ENCODE measurements at places on chromosomes 3 and 15. TPM values are rescaled to one million over a fixed set of nuclear protein-coding genes. Genes with fewer than 3 reads are reported as not detected.
A peak's percentile ranks its signal among the peaks of the same experiment; 100 is the strongest.

GRCh38 chr3:38558864-38559263 lies 62.7 kb downstream of the EXOG start:
- no peaks in the 10 kb centered on the region for H3K36me3 ChIP-seq
- H3K27ac ChIP-seq: no peak overlapping the region
- no peak overlapping the region for H3K4me3 ChIP-seq
- no peaks in the 10 kb centered on the region for H3K4me1 ChIP-seq
- DNase-seq: no peak

DNA sequence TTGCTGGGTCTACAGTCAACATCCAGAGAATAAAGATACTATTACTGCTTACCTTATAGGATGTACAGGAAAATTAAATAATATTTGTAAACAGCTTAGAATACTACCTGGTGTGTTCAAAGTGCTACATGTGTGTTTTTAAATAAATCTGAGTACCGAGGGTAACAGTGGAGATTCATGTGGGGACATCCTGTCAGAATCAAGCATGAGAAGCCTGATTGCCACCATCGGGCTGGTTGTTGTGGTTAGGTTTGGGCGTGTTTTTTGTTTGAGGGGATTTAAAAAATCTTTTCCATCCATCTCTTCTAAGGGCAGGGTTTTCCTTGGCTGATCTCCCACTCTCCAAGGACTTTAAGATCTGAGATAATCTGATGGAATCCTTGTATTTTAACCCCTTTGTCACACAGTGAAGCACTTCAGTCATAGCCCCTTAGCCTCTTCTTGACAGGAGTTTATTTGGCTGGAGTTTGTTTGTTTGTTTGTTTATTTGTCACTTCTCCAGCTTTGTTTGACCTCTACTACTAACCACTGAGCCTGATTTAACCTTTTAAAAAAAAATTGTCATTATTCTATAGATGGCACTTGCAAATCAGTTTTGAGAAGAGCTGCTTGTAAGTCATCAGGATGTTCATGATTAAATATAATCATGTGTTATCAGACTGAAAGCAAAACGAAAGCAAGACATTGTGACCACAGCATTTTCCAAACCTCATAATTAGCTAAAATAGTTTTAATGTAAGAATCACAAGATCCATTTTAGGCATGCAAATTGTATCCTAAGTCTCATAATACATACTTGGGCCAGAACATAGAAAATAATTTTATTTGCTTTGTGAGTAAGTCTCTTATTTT lies 72.8 kb upstream of the RARB start:
- no peaks in the 10 kb centered on the region for H3K36me3 ChIP-seq
- no peak overlapping the region for H3K4me3 ChIP-seq

GRCh38 chr3:98768961-98769360 lies 5.8 kb downstream of the ST3GAL6 start:
- no peaks in the 10 kb centered on the region for H3K4me1 ChIP-seq
- no peaks in the 10 kb centered on the region for H3K27me3 ChIP-seq
- no peaks in the 10 kb centered on the region for H3K36me3 ChIP-seq

DNA sequence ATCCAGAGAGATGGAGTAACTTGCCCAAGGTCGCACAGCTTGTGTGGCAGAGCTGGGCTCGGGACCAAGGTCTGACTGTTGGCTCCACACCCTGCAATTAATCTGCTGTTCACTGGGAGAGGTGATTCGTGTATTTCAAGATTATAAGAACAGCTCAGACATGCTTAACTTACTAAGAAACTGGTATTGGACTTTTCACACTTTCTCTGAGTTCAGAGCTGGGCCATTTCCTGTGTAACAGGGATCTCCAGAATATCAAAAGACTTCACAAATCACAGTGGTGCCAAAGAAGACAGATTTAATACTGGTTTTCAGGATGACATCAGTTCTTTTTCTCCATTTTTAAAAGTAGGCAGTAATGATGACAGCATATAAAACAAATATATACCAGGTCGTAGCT lies 156.8 kb upstream of the UBE2E1 start:
- no peak for DNase-seq
- no peak overlapping the region for H3K4me3 ChIP-seq
- no peaks in the 10 kb centered on the region for H3K36me3 ChIP-seq
- no peaks in the 10 kb centered on the region for H3K27me3 ChIP-seq
- H3K4me1 ChIP-seq: peaks cover 5% of the 10 kb centered on the region

- peaks cover 10% of the 10 kb centered on the region for H3K4me1 ChIP-seq
- DNase-seq: no peak
- peaks cover 30% of the 10 kb centered on the region for H3K36me3 ChIP-seq
- no peaks in the 10 kb centered on the region for H3K27me3 ChIP-seq
Measured at GRCh38 chr3:45082142-45082538, 56.0 kb downstream of the CLEC3B start.

GRCh38 chr15:92611995-92612745 lies 43.4 kb downstream of the FAM174B start:
- H3K36me3 ChIP-seq: no peaks in the 10 kb centered on the region
- H3K27ac ChIP-seq: no peak overlapping the region
- peaks cover 11% of the 10 kb centered on the region for H3K4me1 ChIP-seq
- no peak for DNase-seq

- peak overlapping the region; percentile 2 for H3K27ac ChIP-seq
- peaks cover 32% of the 10 kb centered on the region for H3K36me3 ChIP-seq
- peaks cover 12% of the 10 kb centered on the region for H3K4me1 ChIP-seq
- H3K27me3 ChIP-seq: no peaks in the 10 kb centered on the region
Measured at GRCh38 chr3:57582474-57583168, 14.5 kb downstream of the ARF4 start.

- H3K4me3 ChIP-seq: no peak overlapping the region
- no peaks in the 10 kb centered on the region for H3K4me1 ChIP-seq
- no peak for DNase-seq
- no peaks in the 10 kb centered on the region for H3K27me3 ChIP-seq
- H3K27ac ChIP-seq: no peak overlapping the region
- no peaks in the 10 kb centered on the region for H3K36me3 ChIP-seq
Measured at GRCh38 chr3:14768182-14768790, 50.5 kb upstream of the FGD5 start.

- H3K4me3 ChIP-seq: no peak overlapping the region
- H3K27ac ChIP-seq: no peak overlapping the region
- H3K4me1 ChIP-seq: no peaks in the 10 kb centered on the region
- H3K36me3 ChIP-seq: no peaks in the 10 kb centered on the region
Measured at GRCh38 chr3:182238126-182238525, 526.4 kb downstream of the SOX2 start.

DNA sequence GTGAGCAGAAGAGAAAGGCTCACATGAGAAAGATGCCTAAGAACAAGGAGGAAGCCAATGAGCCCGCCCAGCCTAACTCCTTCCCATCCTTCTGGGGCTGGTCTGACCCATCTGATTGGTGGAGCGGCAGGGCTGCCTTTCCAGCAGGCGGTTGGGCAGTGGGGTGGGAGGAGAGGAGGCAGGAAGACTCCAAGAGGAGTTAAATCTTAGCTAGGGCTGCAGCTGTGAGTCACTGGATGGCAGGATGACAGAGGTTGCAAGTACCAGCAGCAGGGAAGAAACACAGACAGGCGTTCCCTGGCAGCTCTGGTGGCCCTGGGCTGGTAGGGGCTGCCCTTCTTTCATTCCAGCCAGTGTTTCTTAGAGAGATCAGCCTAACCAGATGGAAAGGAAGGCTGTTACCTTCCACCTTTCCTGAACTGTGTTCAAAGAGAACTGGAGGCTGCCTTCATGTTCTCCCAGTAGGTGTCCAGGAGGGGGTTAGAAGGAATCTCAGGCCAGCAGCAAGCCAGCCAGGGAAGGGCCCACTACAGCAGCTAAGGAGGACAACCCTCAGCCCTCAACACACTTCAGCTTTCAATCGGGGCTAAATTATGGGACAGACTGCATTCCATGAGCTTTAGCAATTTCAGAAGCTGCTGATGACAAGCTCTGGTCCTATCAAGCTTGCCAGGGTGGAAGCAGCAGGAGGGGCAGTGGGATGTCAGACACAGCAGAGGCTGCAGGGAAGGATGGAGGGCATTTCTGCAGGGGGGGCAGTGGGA lies 50.3 kb downstream of the CHSY1 start:
- no peaks in the 10 kb centered on the region for H3K27me3 ChIP-seq
- peaks cover 3% of the 10 kb centered on the region for H3K4me1 ChIP-seq
- H3K27ac ChIP-seq: peak overlapping the region; percentile 38

- no peaks in the 10 kb centered on the region for H3K27me3 ChIP-seq
- no peak for DNase-seq
- no peaks in the 10 kb centered on the region for H3K4me1 ChIP-seq
Measured at GRCh38 chr3:33482111-33482521, 41.9 kb upstream of the UBP1 start.

DNA sequence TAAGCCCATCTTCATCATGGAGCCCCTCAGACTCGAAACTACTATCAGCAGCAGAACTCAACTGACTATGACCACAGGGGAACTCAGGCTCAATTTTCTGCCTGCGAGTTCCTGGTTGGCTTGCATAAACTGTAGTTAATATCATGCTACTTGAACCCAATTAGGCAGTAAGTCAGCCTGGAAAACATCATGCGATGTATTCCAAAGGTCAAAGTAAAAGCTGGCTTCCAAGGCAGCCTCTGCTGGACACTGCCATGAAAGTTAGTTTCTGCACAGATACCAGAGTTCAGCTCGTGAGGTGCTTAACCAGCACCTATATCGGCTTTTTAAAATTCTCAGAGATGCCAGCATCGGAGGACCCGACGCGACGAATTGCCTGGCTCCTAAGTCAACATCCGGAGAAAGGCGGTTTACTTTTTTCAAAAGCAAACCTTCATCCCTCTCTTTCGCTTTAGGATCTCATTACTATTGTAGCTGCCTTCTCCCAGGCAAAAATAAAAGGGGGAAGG lies 3.8 kb downstream of the ANP32A start:
- H3K36me3 ChIP-seq: no peaks in the 10 kb centered on the region
- peak overlapping the region; percentile 97 for H3K27ac ChIP-seq
- no peaks in the 10 kb centered on the region for H3K27me3 ChIP-seq
- peak overlapping the region; percentile 89 for H3K4me3 ChIP-seq
- H3K4me1 ChIP-seq: peaks cover 29% of the 10 kb centered on the region
- DNase-seq: peak; percentile 86

DNA sequence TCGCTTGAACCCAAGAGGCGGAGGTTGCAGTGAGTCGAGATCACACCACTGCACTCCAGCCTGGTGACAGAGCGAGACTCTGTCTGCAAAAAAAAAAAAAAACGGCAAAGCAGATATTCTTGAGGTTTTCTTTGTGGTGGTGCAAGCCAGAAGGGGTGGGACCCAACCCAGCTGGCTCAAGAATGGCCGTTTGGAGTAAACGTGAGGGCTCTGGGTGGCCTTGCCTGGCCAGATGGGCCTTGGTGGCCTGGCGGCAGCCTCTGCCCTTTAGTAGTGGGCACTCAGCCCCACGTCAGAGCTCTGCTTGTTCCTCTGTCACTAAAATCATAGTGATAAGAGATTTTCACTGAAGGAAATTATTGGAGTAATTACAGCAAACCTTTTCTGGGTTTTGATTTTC lies 50.5 kb downstream of the ATP1B3 start:
- no peak overlapping the region for H3K27ac ChIP-seq
- no peak overlapping the region for H3K4me3 ChIP-seq
- no peaks in the 10 kb centered on the region for H3K27me3 ChIP-seq
- peaks cover 36% of the 10 kb centered on the region for H3K36me3 ChIP-seq

DNA sequence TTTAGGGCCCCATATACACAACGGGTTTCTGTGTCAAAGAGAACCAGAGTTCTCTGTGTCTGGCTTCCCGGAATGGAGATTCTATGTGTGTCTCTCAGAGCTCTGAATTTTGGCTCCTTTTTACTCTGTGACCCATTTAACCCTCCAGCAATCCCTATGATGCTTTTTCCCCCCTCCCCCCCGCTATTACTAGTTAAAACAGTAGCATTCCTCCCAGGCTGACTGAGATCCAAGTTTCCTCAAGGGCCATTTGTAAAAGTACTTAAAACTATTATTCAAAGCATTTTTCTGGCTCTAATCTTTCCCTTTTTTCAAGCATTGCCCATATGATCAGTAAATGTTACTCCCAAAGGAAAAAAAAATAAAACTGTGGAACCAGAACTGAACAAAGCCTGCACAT lies 6.6 kb upstream of the STAC start:
- H3K36me3 ChIP-seq: no peaks in the 10 kb centered on the region
- H3K27me3 ChIP-seq: no peaks in the 10 kb centered on the region
- H3K27ac ChIP-seq: no peak overlapping the region
- no peaks in the 10 kb centered on the region for H3K4me1 ChIP-seq

GRCh38 chr15:34783991-34784390 lies 11.4 kb downstream of the ACTC1 start:
- no peaks in the 10 kb centered on the region for H3K27me3 ChIP-seq
- H3K4me3 ChIP-seq: no peak overlapping the region
- H3K36me3 ChIP-seq: no peaks in the 10 kb centered on the region

DNA sequence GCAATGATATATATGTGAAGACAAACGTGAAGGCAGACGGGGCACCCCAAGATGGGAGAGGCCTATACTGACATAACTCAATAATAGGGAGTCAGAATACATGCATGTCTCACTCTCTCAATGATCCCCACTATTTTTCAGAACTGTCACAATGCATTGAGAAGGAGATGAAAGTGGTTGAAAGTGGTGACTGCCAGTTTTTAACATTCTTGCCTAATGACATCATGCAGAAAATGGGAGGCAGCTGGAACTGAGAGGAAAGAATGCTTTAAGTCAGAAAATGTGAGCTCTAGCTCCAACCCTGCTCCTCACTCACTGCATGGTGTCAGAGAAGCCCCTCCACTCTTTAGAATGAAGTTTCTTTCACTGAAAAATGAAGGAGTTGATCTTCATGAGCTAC lies 55.3 kb upstream of the P2RY1 start:
- H3K27ac ChIP-seq: no peak overlapping the region
- H3K27me3 ChIP-seq: no peaks in the 10 kb centered on the region
- no peak overlapping the region for H3K4me3 ChIP-seq
- DNase-seq: no peak
- no peaks in the 10 kb centered on the region for H3K4me1 ChIP-seq

GRCh38 chr15:99098426-99098825 lies 6.5 kb upstream of the SYNM start:
- H3K27ac ChIP-seq: no peak overlapping the region
- H3K27me3 ChIP-seq: peaks cover 44% of the 10 kb centered on the region
- H3K36me3 ChIP-seq: no peaks in the 10 kb centered on the region
- DNase-seq: no peak
- H3K4me1 ChIP-seq: peaks cover 3% of the 10 kb centered on the region

GRCh38 chr15:93347986-93348385 lies 259.0 kb upstream of the RGMA start:
- H3K4me3 ChIP-seq: no peak overlapping the region
- H3K27me3 ChIP-seq: no peaks in the 10 kb centered on the region
- no peaks in the 10 kb centered on the region for H3K36me3 ChIP-seq
- H3K27ac ChIP-seq: no peak overlapping the region

- H3K4me1 ChIP-seq: no peaks in the 10 kb centered on the region
- DNase-seq: no peak
- no peak overlapping the region for H3K4me3 ChIP-seq
- H3K27me3 ChIP-seq: no peaks in the 10 kb centered on the region
- H3K27ac ChIP-seq: no peak overlapping the region
Measured at GRCh38 chr3:130537673-130538304, 20.8 kb downstream of the COL6A6 start.

TEX55 gene
- polyA plus RNA-seq: not detected

CCDC71 gene
- polyA plus RNA-seq: 21.4 TPM

LRRC31 gene
- polyA plus RNA-seq: 11.4 TPM

EPHA3 gene
- polyA plus RNA-seq: 3.0 TPM

COL6A5 gene
- polyA plus RNA-seq: 2.2 TPM

DISP2 gene
- polyA plus RNA-seq: 4.6 TPM

GOLGA6L4 gene
- 8.2 TPM for polyA plus RNA-seq

SOX2 gene
- 1.8 TPM for polyA plus RNA-seq

Measured in large intestine (tissue), 12 donors.